ENCODE measurements at places on chromosomes 13 and 19.

- no peak for DNase-seq
These were observed 1089.3 kb downstream of the EFNB2 start for GRCh38 chr13:105446197-105446596.

GRCh38 chr19:2847507-2847906 is 6.2 kb downstream of the ZNF555 start:
- DNase-seq = no peak

DNA sequence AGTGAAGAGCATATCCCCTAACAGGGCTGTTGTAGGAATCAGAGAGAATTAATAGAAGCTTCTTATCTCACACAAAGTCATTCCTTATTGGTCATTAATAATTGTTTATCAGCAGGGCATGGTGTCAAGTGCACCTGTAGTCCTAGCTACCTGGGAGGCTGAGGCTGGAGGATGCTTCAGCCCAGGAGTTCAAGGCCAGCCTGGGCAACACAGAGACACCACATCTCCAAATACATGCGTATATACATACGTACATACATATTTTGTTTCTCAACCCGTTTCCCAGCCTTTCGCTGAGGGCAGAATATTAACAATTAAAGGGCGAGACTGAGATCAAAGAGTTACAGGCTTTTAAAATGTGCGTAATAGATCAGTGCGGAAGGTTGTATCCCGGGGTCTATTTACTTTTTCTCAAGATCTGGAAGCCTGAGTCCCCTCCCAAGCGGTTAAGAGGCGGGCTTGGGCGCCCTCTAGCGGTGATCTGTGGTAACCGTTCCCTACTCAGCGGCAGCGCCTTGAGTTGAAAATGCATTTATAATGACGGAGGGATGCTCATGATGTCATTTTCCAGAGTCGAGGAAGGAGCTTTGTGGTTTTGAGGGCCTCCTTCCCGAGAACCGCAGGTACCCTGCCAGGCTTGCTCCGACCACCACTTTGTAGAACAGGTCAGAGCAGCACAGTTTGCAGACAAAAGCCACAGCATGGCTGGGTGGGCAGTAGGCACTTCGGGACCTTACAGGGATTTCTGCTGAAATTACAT is 169.6 kb upstream of the GPR12 start:
- DNase-seq = peak; percentile 70

GRCh38 chr19:49113762-49114629 is at the start of gene LIN7B:
Gene LIN7B (plus strand): TSS chr19:49114370. CDS start chr19:49114405, 35 bp downstream.
- peak; percentile 71 for DNase-seq

DNA sequence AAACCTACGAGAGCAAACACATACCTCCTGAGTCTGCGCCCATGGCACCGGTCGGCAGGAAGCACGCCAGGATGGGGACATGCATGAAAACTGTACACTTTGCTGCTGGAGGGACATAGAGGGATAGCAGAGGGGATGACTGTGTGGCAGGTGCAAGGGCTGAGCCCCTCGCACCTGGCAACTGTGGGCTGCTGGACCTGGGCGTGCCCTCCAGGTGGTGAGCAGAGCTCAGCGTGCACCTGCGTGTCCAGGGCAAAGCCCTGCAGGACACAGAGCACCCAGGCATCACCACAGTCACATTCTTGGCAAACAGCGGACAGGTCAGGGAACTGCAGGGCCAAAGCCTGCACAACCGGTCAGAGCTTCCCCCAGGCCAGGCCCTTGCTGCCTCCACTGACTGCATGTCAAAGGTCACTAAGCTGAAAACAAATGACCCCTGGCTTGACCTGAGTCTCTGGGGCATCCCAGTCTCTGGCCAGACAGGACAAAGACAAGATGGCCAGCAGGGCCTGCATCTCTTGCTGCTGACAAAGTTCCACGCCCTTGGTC is 9.0 kb upstream of the ISYNA1 start:
- DNase-seq = no peak

DNA sequence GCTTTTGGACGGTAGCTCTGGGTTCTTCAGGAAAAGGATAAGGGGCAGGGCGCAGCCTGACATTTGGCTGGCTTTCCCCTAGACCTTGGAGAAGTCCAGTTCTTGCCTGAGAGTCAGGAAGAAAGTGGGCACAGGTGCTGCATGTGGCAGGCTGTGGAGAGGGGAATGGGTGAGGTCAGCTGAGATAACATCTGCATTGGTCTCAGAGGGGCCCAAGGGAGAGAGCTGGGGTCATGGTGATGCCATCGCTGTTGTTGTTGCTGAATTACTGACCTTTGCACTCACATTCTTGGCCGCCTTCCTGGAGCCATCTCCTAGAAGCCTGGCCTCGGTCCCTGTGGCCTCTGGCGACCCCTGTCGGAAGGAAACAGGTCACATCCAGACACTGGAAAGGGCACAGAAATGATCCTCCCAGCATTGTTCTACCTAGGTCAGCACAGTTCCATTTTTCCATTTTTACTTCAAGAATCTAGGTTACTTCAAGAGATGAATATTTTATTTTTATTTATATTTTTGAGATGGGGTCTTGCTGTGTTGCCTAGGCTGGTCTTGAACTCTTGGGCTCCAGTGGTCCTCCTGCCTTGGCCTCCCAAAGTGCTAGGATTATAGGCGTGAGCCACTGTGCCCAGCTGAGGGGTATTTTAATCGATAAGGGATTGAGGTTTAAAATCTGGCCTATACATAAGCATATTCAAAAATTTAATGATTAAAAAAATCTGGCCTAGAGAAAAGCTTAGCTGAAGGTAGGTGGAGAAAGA is 6.5 kb upstream of the LIPE start:
- peak; percentile 71 for DNase-seq

GRCh38 chr13:45564133-45564776 is 51.3 kb downstream of the ERICH6B start:
- no peak for DNase-seq

GRCh38 chr13:108306860-108307259 is 37.3 kb downstream of the TNFSF13B start:
- peak; percentile 35 for DNase-seq

GRCh38 chr13:31950111-31950815 is 81.3 kb upstream of the FRY start:
- DNase-seq = no peak

DNA sequence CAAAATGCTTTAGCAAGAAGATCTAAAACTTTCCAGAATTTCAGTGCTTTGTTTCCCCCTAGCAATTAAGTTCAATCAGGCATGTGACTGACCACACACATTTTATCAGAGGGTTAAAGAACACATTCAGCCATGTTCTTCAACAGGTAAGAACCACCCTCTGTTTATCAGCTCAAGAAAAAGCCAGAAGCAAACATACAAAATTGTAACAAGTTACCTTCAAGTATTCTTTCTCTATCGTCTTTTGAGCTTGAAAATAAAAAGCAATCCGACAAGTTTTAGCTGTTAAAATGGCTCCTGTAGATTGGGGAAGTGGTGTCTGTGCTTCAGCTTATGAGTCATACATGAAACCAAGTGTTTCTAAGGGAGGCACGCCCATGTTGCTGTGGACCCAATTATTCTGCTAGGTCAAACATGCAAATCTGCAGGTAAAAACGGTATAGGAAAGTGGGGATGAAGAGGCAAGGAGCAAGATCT is at the start of gene ELF1:
TSS of gene ELF1 (minus strand) at position 306 of the 477 bp plus-strand sequence. CDS start 37,262 bp downstream, outside the sequence.
- peak; percentile 84 for DNase-seq

GRCh38 chr19:17543986-17544385 is 11.5 kb upstream of the COLGALT1 start:
- DNase-seq = no peak

GRCh38 chr19:18137657-18138339 is 15.2 kb upstream of the PIK3R2 start:
- no peak for DNase-seq

DNA sequence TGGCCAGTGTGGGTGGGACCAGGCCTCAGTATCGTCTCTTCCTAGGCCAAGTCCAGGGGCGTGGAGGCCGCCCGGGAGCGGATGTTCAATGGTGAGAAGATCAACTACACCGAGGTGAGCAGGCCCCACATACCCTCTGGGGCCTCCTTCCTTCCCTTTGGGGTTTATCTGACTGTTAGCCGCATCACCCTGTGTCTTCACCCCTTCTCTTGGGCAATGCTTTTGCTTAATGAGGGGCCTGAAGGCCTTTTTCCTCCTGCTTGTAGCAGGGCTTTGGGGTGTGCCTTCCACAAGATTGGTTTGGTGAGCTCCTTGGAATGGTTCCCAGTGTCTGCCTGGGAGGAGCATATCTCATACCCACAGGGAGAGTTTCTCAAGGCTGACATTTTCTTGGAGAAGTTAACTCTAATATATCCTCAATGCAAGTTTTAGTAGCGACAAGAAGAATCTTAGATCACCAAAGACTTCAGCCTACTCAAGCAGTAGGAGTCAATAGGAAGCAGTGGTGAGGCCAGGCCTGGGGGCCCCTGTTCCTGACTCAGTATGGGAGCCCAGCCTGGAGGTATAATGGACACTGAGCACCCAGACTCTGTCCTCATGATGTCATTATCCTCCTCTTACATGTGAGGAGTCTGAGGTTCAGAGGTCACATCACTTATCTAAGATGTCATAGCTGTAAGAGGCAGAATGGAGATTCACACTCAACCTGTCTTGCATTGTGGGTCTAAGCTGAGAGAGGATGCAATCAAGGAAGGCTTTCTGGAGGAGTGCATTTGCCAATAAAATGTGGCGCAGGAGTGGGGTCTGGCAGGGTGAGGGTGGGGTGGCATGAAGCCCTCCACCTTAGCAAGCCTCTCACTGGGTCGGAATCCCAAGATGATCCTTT is 2.0 kb downstream of the GPI start:
- DNase-seq = peak; percentile 13

GRCh38 chr19:7476777-7477494 is 11.9 kb downstream of the PEX11G start:
- DNase-seq = no peak

DNA sequence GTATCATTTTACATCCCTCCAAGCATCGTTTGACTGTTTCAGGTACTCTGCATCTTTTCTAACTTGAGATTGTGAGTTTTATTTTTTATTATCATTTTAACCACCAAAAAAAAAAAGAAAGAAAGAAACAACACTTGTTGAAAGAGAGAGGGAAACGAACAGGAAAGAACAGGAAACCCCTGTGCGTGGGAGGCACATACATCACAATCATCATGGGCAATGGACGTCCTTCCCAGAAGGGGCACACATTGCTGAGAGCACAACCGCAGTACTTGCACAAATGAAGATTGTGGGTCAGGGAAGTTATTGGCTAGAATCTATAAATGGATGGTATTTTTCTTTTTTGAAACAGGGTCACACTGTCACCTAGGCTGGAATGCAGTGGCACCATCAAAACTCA is 1.7 kb downstream of the CLC start:
- no peak for DNase-seq

- DNase-seq = no peak
These were observed 2.5 kb downstream of the NFKBID start for GRCh38 chr19:35897706-35898451.

DNA sequence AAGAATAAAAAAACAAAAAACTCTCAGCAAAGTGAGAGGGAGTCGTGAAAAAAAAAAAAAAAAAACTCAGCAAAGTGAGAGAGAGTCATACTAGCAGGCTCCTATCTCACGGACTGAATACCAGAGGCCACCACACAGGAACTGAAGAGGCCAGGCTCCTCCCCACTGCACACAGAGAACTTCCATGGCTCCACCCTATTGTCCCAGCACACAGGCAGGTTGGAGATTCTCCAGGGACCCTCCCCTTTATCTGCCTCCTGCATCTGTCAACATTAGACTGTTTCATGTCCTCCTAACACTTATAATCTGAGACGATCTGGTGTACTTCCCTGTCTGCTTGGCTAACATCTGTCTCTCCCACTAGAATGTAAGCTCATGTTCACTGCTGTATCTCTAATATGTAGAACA is 37.0 kb upstream of the FARP1 start:
- DNase-seq = no peak

DNA sequence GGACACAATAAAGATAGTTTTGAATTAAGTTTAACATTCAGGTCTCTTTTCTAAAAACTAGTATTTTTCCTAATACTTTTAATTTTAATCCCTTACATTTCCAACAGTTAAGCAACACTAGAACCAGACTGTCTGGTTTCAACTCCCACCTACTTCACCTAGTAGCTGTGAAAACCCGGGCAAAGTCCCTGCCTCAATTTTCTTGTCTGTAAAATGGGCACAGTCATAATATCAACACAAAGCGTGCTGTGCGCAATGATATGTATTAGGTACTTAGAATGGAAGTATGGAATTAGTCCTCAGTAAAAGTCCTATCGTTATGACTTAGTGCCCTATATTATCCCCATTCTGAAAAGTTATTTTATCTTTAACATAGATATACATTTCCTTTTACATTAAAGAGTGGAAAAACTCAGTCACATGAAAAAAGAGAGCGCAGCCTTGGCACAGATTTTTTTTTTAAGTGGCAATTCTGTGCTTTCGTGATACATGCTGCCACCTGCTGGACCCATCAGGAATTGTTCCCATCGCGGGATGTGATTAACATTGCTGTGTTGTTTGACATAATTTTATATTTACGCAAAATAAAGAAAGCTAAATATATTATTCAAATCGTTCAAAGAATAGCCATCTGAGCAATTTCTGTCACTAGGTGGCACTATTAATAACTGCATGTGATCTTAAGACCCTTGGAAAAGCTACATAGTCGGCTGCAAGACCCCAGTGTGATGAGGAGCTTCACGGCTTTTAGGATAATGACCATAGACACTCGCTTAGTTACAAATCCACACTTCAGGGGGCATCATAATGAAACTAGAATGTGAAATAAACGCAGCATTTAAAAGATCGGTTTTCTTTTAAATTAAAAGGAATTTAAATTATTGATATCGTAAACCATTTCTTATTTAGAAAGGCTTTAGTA is 59.9 kb downstream of the LIG4 start:
- peak; percentile 64 for DNase-seq

- no peak for DNase-seq
These were observed at the start of gene PCDH17 for GRCh38 chr13:57631596-57632275. Gene PCDH17 (plus strand): TSS chr13:57631744. CDS start chr13:57632547, 803 bp downstream.

GRCh38 chr13:44918326-44919103 is 70.8 kb downstream of the NUFIP1 start:
- DNase-seq = peak; percentile 83

DNA sequence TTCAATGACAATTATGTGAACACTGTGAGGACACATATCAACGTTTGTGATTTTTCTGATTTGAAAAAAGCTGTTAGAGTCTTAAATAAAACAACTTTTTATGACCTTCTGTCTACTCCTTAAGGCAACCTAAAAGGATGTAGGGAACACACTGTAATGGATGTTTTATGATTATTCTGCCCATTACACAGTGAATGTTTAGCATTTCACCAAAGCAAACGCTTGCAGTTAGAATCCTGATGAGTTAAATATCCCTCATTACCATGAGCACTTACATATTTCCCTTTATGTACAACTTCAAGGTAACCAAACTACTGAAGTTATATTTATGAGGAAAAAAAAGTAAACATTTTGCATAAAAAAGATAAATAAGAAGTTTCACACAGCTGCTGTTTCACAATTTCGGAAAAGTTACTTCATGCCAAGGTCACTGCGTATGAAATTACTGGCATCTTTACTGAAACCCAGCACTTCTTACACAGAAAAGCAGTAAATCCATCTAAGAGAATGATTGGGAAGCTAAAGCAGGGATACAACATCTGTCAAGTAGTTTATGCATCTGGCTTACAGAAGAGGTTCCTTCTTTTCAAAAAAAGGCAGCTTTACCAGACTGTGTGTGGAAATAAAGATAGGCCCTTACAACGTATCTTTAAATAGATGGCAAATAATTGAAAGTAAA is 733.7 kb upstream of the ATXN8OS start:
- no peak for DNase-seq

Measured in CD4-positive, alpha-beta T cell treated with Interleukin-2 at 100 ng/mL for 4 hours (primary cell).